Upper lobe of left lung (tissue), 6 donors: ENCODE measurements at places on chromosomes 11 and 22.

- DNase-seq: no peak
Measured at GRCh38 chr22:19798003-19798665, 37.6 kb downstream of the TBX1 start.

DNA sequence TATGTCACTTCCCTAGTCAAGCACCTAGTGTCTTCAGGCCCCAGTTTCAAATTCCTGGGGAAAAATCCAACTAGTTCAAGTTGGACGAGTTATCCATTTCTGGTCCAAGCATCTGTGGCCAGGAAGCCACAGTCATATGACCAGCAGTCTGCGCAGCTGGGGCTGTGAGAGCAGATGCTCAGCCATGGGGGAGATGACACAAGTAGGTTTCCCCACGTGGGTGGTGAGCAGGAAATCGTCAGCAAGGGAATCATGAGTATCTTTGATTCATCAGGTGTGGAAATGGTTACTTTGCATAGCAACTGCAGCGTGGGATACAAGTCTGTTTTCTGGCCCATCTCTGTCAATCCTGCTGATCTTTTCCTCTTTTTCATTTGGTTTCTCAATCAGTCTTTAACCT, 185.3 kb downstream of the C11orf91 start:
- DNase-seq: no peak

DNA sequence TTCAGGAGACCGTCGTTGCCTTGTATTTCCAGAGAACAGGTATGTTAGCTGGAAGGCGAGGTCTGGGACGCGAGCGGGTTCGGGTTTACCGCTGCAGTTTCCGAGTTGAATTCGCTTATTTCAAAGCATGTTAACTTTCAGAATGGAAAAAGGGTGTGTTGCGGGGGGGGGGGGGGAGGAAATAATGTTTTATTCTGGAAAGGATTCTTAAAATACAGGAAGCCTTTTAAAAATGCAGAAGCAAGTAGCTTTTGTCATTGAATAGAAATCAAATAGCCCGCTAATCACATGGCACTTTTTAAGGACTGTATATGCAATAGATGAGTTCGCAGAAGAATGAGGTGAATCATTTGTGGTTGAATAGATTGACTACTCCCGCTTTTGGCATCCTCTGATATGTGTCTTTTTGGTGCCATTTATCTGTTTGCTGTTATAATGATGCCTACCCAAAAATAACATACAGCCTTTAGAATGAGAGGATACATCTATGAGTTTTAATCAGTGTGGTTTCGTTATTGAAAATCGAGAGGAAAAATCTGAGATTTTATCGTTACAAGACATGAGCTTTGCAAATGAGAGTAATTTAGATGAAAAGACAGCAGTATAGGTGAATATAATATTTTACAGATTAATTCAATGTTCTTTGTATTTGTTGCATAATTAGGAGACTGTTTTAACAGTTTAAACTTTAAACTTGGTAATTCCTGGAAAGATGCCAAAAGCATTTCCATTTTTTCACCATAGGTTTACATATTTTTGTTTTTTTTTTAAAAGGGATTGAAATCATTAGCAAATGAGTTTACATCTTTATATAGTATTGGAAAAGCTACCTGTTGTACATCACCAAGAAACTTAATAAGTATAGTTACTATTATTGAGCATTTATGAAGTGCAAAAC, 1.7 kb downstream of the PDE3B start:
- no peak for DNase-seq

- peak; percentile 50 for DNase-seq
Measured at GRCh38 chr22:50162391-50162956, 8.1 kb upstream of the PANX2 start.

DNA sequence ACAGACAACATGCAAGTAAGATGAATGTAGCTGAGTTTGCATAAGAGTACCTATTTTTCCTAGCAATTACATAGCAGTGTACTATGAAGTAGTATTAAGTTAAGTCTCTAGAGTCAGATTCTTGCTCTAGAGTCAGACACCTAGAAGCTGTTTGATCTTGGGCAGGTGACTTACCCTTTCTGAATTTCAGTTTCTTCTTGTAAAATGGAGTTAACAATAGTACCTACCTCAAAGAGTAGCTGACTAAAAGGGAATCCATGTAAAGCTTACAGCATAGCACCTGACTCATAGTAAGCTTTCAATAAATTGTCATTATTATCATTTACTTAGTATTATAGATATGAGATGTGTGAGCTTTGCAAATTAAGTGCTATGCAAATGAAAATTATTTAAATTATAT, 47.8 kb upstream of the PTPRJ start:
- no peak for DNase-seq

- DNase-seq: no peak
Measured at GRCh38 chr11:115481528-115481927, 22.7 kb downstream of the CADM1 start.

DNA sequence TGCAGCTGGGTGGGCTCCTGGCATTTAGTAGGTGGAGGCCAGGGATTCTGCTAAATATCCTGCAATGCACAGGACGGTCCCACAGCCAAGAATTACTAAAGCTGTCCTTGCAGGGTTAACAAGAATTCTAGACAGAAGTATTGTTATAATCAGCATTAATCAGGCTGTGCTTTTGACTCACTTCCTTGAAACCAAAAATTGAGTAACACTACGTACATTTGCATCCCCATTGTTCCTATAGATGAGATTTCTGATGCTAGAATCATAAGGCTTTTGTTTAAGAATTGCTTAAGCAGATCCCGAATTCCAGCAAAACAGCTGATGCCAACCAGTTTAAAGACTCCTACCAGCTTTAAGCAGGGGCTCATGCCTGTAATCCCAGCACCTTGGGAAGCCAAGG, 11.4 kb downstream of the SLC6A5 start:
- no peak for DNase-seq

DNA sequence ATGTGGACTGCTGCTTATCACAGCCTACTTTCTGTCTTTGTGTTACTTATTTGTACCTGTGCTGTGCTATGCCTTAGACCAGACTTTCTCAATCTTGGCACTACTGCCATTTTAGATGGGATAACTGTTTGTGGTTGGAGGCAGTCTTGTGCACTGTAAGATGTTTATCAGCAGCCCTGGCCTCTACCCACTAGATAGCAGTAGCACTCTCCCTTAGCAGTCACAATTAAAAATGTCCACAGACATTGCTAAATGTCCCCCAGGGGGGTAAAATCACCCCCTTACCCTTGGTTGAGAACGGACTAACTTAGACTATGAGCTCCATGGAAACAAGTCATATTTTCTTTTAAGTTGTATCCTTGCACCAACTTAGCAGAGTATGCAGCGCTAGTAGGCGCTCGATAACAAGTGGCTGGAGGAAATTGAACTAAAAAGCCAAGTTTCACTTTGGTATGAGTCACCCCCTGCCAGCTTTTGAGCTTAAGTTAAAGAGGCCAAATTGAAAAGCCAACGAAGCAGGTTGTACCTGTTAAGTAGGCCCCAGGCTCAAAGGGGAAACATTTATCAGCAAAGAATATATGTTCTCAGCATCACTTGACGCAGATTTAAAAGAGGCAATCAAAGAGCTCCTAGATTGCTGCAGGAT, 304.8 kb upstream of the SORL1-AS1 start:
- peak; percentile 26 for DNase-seq

- no peak for DNase-seq
Measured at GRCh38 chr22:28904211-28904896, 21.0 kb downstream of the ZNRF3 start.

DNA sequence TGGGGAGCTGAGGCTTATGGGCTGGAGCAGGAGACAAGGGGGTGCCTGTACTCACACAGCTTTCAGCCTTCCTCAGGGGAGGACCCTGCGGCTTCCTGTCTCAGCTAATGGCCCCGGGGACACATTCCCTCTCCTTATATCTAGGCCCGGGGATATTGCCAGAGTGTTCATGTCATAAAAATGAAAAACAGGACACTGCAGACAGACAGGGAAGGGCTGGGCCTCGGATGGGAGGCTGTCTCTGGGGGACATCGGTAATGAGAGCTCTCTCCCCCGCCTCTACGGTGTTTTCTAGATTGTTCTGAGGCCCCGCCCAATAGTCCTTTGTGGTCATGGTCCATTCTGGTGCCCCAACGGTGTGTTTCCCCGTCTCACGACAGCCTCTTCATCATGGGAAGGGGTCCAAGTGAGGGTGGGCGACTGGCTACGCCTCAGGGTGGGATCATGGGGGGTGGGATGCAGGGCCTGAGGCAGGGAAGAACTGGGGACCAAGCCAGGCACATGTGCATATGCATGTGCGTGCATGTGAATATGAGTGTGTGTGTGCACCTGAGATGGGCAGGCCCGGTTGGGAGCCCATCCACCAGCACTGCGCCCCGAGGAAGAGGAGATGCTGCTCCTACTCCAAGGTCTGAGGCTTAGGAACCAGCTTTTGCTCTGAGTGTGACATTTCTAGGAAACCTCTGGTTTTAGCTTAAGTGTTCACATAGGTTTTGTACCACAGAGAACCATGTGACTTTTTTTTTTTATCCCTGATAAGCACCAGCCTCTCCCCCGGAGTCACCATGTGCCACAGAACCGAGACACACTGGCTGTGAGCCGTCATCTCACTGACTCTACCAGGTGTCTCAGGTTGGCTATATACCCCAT, 5.3 kb downstream of the ARVCF start:
- no peak for DNase-seq

DNA sequence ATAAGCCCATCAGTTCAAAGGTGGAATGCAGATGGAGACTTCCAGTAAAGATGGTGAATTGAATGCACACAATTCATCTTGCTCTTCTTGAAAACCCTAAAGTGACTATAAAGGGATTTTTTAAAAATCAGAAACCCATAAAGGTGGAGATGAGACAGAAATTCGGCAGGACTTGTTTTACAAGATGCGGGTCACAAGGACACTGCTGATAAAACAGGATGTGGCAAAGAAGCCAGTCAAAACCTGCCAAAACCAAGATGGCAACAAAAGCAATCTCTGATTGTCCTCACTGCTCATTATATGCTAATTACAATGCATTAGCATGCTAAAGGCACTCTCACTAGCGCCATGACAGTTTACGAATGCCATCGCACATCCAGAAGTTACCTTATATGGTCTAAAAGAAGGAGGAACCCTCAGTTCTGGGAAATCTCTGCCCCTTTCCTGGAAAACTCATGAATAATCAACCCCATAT, 137.1 kb downstream of the NECTIN1 start:
- DNase-seq: no peak

- DNase-seq: no peak
Measured at GRCh38 chr11:70654016-70654415, 255.7 kb downstream of the CTTN start.

DNA sequence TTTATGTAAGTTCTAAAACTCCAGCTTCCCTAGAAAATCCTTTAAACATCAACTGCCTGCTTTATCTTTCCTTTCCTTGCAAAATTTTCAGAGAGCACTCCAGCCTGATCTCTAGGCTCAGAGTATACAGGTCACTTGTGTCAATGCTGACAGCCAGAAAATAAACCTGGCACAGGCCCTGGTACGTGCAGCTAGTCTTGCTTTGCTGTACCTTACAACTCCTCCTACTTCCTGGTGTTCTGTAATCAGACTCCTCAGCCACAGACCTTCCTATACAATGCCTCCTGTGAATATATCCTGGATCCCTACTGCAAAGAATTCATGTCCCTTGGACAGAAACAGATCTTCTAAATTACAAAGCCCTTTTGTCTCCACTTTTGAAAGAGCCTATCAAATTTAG, 24.2 kb upstream of the TMEM123 start:
- DNase-seq: no peak

GRCh38 chr11:29755474-29755873, 261.4 kb downstream of the KCNA4 start:
- peak; percentile 13 for DNase-seq

DNA sequence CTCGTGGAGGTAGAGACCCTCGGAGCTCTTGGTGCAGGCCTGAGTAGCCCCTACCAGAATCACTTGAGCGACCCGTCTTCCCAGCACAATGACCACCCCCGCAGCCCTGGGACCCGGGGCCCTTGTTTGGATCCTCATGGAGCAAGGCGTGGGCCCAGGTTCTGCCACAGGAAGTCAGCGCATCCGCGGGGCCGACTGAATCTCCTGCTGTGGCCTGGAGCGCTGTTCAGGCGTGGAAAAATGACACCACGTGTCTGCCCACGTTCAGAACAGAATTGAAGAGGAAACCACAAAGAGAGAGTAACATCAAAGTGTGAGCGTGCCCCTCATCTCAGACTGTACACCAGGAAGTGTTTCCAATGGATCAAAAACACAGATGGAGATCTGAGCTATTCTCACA, 1479.2 kb downstream of the TBC1D22A start:
- DNase-seq: no peak

DNA sequence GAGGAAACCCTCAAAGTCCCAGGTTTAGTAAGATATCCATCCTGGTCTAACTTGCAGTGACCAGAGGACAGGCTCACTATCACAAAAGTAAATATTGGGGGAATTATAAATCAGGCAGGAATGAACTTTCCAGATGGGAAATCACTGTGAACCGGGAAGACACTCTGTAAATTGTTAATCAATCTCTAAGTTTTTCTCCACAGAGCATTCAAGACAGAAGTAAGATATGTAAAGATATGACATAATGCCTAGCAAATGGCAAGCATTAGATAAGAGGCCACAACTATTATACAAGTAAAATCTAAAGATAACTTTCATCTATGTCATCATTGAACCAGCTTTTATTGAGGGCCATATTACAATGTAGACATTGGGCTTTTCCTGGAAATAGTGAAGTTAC, 35.3 kb upstream of the LRRC4C start:
- DNase-seq: no peak

- no peak for DNase-seq
Measured at GRCh38 chr11:100777736-100778135, 90.6 kb downstream of the ARHGAP42 start.

GRCh38 chr11:109374032-109374431, 48.0 kb upstream of the C11orf87 start:
- no peak for DNase-seq

DNA sequence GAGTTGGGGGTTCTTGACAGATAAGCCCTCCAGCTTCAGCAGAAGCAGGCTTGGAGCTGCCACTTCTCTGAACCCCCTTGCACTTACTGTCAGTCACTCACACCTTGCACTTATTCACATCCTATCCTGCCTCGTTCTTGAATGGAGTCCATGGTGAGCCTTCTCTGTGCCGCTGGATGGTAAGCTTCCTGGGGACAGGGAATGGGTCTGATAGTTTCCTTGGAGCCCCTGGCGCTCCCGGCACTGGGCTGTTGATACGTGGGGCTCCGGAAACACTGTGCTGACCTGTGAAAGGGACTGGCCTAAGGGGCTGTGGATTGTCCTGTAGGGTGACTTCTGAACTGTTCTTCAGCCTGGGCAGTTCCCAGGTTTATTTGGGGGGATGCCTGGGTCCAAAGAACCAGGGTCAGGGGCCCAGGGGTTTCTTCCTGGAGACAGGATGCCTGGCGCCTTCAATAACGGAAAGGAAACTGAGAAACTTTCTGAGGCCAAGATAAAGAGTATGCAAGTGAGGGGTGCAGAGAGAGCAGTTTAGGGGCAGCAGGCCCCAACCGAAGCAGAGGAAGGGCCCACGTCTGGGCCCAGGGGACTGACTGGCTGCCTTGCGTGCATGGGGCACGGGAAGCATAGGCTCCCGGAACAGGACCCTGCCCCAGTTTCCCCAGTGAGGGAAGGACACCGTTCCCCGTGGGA, 709 bp upstream of the ST3GAL4 start:
- DNase-seq: no peak

- no peak for DNase-seq
Measured at GRCh38 chr11:23205156-23205871, 345.0 kb upstream of the CCDC179 start.

GRCh38 chr11:10076458-10077141, 217.4 kb downstream of the SBF2 start:
- DNase-seq: no peak
